ENCODE measurements at places on chromosomes 7 and 10. TPM values are rescaled to one million over a fixed set of nuclear protein-coding genes. Genes with fewer than 3 reads are reported as not detected.

DNA sequence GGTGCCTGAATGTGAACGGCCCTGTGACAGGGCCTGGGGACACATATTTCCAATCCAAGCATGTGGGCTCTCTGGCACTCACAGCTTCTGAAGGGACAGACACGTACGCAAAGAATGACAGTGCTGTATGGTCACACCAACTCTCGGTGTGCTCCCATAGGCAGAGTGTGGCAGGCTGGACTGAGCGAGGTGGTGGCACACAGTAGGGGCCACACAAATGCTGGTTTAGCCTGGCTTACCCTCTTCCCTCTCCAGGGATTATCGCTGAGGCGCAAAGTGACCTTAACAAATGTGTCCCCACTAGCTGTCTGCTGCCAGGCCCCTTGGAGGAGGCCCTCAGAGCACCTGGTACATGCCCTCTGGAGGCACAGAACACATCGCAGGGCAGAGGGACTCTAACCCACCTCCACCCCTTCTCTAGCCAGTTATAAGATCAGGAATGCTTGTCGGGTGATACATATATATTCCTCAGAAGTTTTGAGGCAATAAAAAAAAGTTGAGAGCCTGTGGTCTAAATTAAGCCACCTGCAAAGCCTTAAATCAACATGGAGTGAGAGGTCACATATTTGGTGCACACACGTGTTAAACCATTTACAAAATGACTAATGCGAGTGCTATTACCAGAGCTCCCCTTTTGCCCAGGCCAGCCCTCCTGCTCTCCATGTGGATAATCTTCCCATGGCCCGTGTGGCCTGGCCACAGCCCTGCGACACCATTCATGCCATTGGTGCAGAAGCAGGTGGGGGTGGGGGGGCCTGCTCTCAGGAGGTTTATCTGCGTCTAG lies 262.8 kb upstream of the GRB10 start:
- peak; percentile 46 for DNase-seq

Gene ETV1
- total RNA-seq = 5.6 TPM

Gene SFTPA1
- total RNA-seq = not detected

GRCh38 chr10:64080071-64080470 lies 558.9 kb downstream of the REEP3 start:
- no peak for DNase-seq

DNA sequence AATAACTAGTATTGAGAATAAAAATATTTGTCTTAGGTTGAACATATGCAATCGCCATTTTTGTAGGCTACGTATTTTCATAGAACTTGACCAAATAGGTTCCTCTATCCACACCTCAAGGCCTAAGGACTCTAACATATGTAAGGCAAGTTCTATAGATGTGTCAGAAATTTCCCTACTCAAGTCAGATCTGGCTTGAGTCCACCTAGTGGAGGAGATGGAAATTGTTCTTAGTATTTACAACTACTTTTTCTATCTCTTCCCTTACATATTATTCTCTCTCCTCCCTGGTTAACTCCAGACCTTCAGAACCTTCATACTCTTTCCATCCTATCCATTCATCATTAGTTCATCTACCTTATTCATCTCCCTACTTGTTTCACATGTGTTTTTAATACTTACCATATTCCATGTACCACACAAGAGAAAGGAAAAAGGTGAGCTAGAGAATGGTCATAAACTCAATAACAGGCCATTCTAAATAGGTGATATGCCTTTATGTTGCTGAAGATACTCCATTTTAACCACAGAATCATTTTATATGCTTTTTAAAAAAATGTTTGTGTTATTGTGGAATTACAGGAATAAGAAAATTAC lies 174.5 kb upstream of the HDAC9 start:
- DNase-seq = peak; percentile 70

- DNase-seq = peak; percentile 22
Observed at GRCh38 chr10:59817773-59818172, 64.5 kb upstream of the MRLN start.

Gene C7orf33
- not detected for total RNA-seq

DNA sequence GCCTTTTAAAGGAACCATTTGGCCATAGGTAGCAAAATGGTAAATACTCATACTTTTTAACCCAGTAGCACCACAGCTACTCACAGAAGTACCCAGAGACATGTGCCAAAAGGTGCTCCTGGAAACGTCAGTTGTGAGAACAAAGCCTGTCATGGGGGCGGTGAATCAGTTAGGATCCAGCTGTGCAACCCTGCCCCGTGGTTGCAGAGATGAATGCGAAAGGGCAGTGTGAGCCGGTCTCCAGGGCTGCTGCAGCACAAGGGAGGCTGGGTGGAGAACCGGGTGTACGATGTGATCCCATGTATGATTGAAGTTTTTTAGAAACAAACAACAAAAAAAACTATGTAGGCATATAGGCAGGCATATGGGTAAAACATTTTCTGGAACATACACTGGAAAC lies 1.3 kb upstream of the LRRC18 start:
- no peak for DNase-seq

Gene COL13A1
- 6.6 TPM for total RNA-seq

Gene LYZL2
- total RNA-seq = not detected

- no peak for DNase-seq
Observed at GRCh38 chr10:133230387-133231195, 574 bp downstream of the UTF1 start.

GRCh38 chr10:98340940-98341310 lies 72.9 kb upstream of the LOXL4 start:
- peak; percentile 16 for DNase-seq

GRCh38 chr7:35454575-35455385 lies 200.9 kb upstream of the TBX20 start:
- DNase-seq = no peak

All from dermis blood vessel endothelial cell (primary cell).